ENCODE measurements at places on chromosomes 3 and 15.

GRCh38 chr15:101025501-101025885 lies 106.3 kb downstream of the LRRK1 start:
- no peak for DNase-seq

DNA sequence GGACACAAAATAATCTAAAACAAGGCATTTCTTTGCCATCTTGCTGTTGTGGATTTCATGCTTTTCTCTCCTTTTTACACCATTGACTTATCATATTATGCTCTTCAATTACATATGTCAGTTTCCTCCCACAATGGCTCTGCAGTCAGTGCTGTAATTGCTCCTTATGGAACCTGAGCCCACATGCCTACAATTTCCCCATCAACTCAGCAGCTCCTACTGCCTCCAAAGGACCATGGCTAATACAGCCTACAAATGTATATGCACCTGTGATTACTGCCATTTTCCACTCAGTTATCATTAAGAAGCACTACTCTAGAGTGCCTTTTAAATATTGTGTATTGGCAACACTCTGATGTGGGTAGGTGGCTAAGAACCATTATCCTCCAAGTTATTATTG lies 30.8 kb downstream of the RTP4 start:
- no peak for DNase-seq

DNA sequence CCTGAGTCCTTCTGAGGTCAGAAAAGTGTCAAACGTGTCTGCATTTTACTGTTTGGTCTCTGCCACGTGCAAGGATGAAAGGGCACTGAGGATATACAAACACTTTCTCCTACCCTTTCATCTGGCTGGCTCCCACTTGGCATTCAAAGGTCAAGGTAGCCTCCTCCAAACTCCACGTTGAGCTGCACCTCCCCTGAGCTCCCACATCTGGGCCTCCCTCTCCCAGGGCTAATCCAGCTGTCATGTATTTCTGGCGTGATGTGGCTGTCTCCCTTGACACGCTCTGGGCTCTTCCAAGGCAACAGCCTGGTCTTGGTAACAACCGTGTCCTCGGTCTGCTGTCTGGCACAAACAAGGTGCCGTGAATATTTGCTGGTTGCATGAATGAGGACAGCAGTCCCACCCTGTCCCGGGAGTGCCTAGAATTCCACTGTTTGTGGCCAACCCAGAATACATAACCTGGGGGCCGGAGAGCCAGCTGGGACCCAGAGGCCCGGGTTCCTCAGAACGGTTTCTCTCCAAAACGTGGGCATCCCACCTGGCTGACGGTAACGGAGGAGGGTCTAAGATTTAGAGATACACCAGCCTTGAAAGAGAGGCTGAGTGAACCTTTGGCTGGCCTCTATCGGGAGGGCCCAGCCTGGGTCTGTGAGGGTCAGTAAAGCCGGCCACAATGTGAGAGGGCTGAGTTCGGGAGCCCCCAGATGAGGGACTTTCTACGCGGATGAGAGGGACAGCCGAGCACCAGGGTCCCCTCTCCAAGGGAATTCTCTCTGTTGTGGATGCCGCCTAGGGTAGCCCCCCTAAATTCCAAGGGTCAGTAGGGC lies 767 bp downstream of the GLT8D1 start:
- DNase-seq = peak; percentile 25

DNA sequence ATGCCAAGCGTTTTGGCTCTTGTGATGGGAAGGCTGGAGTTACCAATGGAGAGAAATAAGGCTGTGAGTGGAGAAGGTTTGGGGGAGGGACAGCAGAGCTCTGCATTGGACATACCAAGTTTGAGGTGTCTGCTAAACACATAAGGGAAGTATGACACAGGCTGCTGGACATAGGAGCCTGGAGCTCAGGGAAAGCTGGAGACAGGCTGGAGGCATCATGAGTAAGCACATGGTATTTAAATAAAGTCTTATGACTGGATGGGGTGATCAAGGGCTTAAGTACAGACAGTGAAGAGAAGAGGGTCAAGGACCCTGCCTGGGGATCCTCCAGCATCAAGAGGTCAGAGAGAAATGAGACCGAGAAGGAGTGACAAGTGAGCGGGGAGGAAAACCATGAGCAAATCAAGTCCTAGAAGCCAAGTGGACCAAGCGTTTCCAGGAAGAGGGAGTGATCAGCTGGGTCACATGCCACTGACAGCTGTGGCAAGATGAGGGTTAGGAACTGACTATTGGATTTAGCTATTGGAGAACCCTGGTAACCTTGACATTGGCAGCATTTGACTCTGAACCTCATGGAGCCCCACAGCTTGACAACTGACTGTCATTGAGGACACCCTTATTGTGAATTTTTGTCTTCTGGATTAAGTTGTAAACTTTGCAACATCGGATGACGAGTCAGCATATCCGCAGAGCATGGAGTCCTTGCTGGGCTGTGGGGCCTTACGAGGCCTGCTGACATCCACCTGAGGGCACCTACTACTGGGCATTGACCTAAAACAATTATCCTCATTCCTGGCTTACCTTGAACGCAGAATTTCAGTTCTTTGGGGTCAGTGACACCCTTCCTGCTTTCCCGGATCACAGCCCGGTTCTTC lies 78.7 kb upstream of the ETV5 start:
- no peak for DNase-seq

DNA sequence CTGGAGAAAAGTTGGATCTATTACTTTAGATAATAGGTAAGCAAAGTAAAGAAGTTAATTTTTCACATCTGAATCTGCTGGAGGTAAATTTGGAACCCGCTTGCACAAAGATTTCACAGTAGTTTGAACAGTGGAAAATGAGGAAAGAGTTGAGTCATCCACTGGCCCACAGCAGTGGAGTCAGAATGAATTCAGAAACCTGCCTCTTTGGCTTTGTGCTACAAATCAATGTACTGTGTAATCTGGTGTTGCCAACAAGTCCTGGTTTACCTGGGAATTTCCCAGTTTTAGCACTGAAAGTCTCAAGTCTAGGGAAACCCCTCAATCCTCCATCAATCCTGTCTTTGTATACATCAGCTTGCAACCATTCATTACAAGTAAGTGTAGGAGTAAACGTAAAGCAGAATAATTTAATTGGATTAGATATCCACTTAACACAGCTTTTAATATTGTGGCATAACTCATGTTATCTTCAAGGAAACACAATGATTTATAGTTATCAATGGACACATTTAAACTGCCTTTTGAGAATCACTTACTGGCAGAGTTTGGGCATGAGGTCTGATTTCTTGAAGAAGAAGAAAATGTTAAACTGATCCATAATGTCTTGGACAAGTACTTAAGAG lies 100.6 kb downstream of the DCLK3 start:
- DNase-seq = peak; percentile 88

GRCh38 chr15:90067953-90068606 lies 34.2 kb downstream of the IDH2 start:
- DNase-seq = no peak

- DNase-seq = no peak
These were observed 594.8 kb downstream of the MAGI1 start for GRCh38 chr3:65443739-65444446.

DNA sequence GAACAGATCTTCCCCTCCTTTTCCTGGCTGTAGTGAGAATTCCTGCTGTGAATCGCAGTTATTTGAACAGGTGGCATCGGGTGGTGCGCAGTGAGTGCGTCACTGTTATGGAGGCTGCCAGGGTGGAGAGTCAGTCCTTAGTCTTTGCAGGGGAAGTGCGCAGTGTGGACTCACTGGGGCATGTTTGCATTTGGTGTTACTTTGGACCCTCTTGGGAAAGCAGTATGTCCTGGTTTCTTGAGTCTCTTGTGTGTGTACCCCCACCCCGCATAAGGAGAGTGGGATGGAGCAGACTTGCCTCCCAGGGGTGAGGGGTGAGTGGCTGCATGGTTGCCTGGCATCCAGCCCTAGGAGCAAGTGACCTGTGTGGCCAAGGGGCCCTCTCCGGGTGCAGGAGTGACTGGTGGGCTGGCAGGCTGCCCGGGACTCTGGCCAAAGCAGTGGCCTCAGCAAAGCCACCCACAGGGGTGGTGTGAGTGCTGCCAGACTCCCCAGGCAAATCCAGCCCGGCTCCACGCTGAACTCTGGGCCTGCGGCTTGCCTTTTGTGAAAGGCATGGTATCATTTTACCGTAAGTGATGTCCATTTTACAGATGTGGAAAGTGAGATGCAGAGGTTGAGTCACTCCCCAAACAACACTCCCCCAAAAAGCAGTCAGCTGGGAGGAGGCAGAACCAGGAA lies 46.4 kb downstream of the DNASE1L3 start:
- peak; percentile 76 for DNase-seq

DNA sequence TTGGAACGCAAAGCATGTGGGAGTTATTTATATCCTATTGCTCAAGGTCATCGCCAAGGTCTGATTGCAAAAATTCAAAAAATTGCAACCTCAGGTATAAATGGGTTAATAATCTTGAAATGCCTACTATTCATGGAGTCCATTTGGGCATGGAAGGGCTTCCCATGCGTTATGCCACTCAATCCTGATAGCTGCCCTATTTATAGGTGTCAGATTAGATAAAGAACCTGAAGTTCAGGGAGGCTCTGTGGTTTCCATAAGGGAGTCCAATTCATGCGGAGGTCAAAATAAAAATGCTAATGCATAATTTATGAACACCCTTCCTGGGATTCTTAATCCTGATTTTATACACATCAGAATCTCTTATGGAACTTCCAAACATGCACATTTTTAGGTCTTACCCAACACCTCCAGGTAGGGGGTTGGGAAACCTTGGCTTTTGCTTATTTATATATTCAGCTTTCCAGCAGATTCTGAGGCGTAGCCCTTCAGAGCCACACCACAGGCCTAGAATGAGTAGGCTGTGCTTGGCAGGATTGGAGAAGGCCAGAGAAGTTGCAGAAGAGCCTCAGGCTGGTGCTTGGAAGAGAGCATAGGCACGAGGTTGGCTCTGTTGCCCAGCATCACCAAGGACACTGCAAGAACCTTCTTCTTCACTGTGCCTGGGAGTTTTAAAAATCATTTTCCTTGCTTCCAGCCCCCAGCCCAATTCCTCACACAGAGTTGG lies 324.4 kb upstream of the CFAP20DC start:
- no peak for DNase-seq

GRCh38 chr3:71392251-71392650 lies 191.3 kb downstream of the FOXP1 start:
- no peak for DNase-seq

GRCh38 chr15:34951993-34952392 lies 17.5 kb downstream of the AQR start:
- DNase-seq = no peak

GRCh38 chr15:93420050-93420452 lies 331.0 kb upstream of the RGMA start:
- no peak for DNase-seq

DNA sequence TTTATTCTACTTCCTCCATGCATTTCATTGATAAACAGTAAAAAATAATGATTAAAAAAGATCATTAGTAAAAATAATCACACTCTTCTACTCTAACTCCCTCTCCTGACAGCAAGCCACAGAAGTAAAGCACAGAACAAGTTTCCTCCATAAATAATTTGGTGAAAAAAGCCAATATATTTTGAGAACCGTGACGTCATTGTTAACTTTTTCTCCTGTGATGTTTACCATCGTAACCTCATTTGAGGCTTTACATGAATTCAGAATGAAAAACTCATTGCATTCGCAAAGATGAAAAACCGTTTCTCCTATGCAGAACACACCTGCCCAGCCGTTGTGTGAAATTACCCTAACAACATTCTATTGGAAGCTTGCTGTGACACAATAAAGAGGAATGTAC lies 120.7 kb downstream of the NSUN3 start:
- no peak for DNase-seq

DNA sequence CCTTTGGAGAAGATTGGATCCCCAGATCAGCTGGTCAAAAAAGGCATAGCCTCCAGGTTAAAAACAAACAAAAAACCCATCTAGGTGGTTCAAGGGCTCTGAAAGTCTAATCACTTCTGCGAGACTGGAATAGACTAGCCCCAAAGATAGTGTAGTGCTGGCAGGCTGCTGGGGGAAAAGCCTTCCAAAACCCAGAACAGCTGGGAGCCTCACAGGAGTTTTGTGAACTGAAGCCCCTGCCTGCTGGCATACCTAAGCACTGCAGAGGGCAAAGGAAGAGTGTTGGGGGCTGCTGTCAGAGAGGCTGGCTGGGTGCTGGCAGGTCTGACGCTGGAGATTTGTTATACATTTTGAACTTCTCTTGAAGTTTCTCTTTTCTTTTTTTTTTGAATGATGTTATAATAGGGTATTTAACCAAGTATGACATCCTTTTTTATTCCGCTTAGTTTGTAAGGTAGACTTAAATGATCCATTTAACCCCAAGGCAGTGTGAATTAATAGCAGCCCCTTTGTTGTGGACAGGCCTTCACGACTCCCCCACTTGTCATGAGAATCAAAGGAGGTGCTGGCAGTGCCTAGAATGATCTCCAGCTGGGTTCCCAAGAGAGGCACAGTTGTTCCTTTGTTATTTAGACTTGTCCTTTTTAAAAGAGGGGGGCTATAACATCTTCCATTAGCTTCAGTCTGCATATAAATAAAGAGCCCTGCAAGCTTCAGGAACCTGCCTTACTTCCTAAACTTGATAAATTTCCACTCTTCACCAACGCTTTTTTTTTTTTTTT lies 53.9 kb downstream of the CRTC3 start:
- no peak for DNase-seq

DNA sequence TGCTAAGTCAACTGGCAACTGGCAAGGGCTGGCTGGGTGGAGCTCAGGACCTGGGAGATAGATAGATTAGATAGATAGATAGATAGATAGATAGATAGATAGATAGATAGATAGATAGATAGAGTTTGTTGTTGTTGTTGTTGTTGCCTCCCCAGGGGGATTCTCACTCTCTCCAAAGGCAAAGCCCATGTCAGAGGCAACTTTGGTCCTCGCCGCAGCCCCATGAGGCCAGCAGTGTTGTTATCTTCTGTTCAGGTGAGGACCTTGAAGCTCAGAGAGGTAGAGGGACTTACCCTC lies 7.4 kb upstream of the MST1R start:
- no peak for DNase-seq

- DNase-seq = no peak
These were observed 1224.1 kb upstream of the CADM2 start for GRCh38 chr3:83734656-83735055.

- no peak for DNase-seq
These were observed 200.3 kb downstream of the SLCO3A1 start for GRCh38 chr15:92053753-92054316.

DNA sequence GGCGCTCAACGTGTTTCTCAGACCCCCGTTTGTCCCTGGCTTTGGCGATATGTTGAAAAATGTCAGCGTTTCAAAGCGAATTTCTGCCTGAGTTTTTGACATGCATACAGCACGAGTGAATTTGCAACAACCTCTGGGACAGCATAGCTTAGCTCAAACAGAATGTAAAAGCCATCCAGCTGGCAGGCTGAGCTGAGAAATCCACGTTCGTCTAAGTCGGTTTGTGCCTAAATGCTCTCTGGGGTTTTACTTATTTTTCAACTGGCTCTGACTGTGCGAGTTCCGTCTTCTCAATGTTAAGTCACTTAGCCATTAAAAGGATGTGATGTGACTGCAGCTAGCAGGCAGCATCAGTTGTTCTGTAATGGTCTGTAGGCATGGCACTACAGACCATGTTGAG lies 243.5 kb upstream of the SLCO3A1 start:
- DNase-seq = no peak

DNA sequence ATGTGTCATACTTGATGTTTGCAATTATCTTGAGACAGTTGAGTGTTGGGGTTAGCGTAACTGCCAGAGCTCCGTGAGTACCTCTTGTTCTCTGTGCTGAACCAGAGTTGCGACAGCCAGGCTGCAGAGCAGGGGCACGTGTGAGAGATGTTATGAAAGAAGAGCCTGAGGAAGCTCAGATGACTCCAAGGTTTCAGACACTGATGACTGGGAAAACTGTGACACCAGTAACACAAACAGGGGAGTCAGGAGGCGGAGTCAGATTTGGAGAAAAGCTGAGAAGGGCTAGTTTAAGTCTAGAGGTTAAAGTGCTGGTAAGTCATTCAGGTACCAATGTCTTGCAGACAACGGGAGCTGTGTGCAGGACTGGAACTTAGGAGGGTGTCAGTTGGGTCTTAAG lies 45.0 kb downstream of the BLM start:
- DNase-seq = peak; percentile 2
